ENCODE measurements at places on chromosomes 6 and 20. TPM values are rescaled to one million over a fixed set of nuclear protein-coding genes. Genes with fewer than 3 reads are reported as not detected.

GRCh38 chr6:63440057-63440456 lies 120.3 kb upstream of the LGSN start:
- H3K36me3 ChIP-seq, result no peaks in the 10 kb centered on the region
- no peaks in the 10 kb centered on the region for H3K27me3 ChIP-seq
- H3K4me1 ChIP-seq, result no peaks in the 10 kb centered on the region
- H3K27ac ChIP-seq, result no peak overlapping the region
- no peak overlapping the region for H3K4me3 ChIP-seq
- DNase-seq, result no peak

The OR2B6 gene
- not detected for polyA plus RNA-seq

The RAET1L gene
- polyA plus RNA-seq, result not detected

- H3K36me3 ChIP-seq, result no peaks in the 10 kb centered on the region
Measured at GRCh38 chr20:1473246-1474220, 6.9 kb upstream of the NSFL1C start.

The TMEM217 gene
- polyA plus RNA-seq, result 1.6 TPM

The TGM2 gene
- 92.7 TPM for polyA plus RNA-seq

The PPIL6 gene
- 4.8 TPM for polyA plus RNA-seq

GRCh38 chr6:160088784-160089533 lies 32.7 kb upstream of the SLC22A1 start:
- DNase-seq, result no peak
- no peaks in the 10 kb centered on the region for H3K27me3 ChIP-seq
- H3K36me3 ChIP-seq, result peaks cover 84% of the 10 kb centered on the region
- H3K27ac ChIP-seq, result no peak overlapping the region
- no peaks in the 10 kb centered on the region for H3K4me1 ChIP-seq
- H3K4me3 ChIP-seq, result no peak overlapping the region

- H3K27me3 ChIP-seq, result no peaks in the 10 kb centered on the region
- no peaks in the 10 kb centered on the region for H3K4me1 ChIP-seq
- DNase-seq, result no peak
- no peak overlapping the region for H3K27ac ChIP-seq
- no peak overlapping the region for H3K4me3 ChIP-seq
Measured at GRCh38 chr6:133704371-133704770, 184.5 kb upstream of the TCF21 start.

GRCh38 chr20:11110535-11110934 lies 436.7 kb upstream of the JAG1 start:
- no peaks in the 10 kb centered on the region for H3K27me3 ChIP-seq
- H3K27ac ChIP-seq, result no peak overlapping the region
- H3K36me3 ChIP-seq, result no peaks in the 10 kb centered on the region
- H3K4me3 ChIP-seq, result no peak overlapping the region

- H3K4me1 ChIP-seq, result peaks cover 49% of the 10 kb centered on the region
- no peak overlapping the region for H3K4me3 ChIP-seq
- no peaks in the 10 kb centered on the region for H3K27me3 ChIP-seq
- peak overlapping the region; percentile 44 for H3K27ac ChIP-seq
- no peaks in the 10 kb centered on the region for H3K36me3 ChIP-seq
Measured at GRCh38 chr6:79668381-79668780, 37.3 kb downstream of the SH3BGRL2 start.

GRCh38 chr6:122753000-122753687 lies 26.4 kb upstream of the FABP7 start:
- H3K4me1 ChIP-seq, result peaks cover 2% of the 10 kb centered on the region
- H3K27ac ChIP-seq, result no peak overlapping the region
- no peaks in the 10 kb centered on the region for H3K27me3 ChIP-seq
- H3K4me3 ChIP-seq, result no peak overlapping the region
- no peak for DNase-seq
- no peaks in the 10 kb centered on the region for H3K36me3 ChIP-seq

- no peaks in the 10 kb centered on the region for H3K4me1 ChIP-seq
- H3K27me3 ChIP-seq, result no peaks in the 10 kb centered on the region
- no peak overlapping the region for H3K27ac ChIP-seq
Measured at GRCh38 chr6:117167520-117168271, 97.7 kb upstream of the VGLL2 start.

The PCMT1 gene
- 70.0 TPM for polyA plus RNA-seq

- no peak overlapping the region for H3K27ac ChIP-seq
- H3K36me3 ChIP-seq, result no peaks in the 10 kb centered on the region
- no peak overlapping the region for H3K4me3 ChIP-seq
Measured at GRCh38 chr6:122839472-122839871, 50.4 kb downstream of the SMPDL3A start.

DNA sequence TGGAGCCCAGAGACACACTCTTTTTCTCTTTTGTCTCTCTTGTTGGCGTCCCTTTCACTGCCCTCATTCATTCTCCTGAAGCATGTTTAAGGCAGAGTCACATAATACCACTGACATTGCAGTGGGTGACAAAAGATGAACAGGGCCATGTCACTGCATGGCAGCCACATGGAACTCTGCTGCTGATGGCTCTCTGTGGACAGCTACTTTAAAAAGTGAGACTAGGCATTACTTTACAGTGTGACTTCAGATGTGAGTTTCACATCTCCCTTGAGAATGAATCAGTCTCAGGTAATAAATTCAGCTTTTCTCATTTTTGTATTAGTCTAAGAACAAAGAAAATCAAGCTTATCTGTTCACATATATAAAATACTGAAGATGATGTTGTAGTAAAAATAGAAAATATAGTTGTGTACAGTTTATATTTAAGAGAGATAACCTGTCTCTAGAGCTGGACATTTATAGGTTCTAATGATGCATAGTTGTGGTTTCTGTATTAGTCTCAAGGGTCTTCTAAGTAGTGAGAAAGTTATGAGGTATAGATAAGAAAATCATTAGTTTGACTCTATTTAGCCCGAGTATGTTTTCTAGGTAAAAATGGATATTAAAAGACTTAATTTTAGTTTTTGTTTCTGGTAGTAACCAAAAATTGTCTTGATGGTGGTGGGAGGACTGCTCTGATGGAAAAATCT lies 6.1 kb downstream of the MRS2 start:
- DNase-seq, result no peak
- no peaks in the 10 kb centered on the region for H3K27me3 ChIP-seq

The PSORS1C2 gene
- not detected for polyA plus RNA-seq

The TMEM30A gene
- 13.0 TPM for polyA plus RNA-seq
